ENCODE measurements at places on chromosomes 11 and 22.

- DNase-seq: no peak
Measured at GRCh38 chr11:61028135-61028729, 56.8 kb downstream of the CD6 start.

DNA sequence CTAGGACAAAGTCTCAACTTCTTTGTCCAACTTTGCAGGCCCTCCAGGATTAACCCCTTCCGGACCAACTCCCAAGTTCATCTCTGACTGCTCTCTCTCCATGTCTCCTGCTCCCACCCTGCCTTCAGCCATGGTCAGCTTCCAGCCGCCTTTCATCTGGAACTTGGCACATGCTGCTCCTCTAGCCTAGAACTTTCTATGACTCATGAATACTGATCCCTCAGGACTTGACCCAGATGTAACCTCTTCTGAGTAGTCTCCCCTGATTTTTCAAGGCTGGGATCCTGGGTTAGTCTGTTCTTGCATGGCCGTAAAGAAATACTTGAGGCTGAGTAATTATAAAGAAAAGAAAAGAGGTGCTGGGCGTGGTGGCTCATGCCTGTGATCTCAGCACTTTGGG lies 5.2 kb upstream of the SLC15A3 start:
- no peak for DNase-seq

DNA sequence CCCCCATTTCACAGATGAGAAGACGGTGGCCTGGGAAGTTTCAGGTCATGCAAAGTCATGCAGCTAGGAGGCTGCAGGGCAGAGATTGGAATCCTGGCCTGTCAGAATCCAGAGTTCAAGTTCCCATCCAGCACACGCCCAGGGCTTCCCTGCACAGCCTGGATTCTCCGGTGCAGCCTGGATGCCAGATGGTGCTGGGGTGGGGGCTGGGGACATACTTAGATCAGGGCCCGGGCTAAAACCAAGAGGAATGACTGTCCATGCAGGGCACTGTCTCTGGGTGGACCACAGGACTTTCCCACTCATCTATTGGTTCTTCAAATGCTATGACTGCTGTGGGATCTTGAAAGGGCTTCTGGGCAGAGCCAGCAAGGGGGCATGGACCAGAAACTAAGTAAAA lies 24.6 kb downstream of the LMO1 start:
- no peak for DNase-seq

- no peak for DNase-seq
Measured at GRCh38 chr11:27701355-27702105, 1.3 kb upstream of the BDNF start.

- DNase-seq: no peak
Measured at GRCh38 chr22:45127866-45128265, 35.9 kb upstream of the NUP50 start.

DNA sequence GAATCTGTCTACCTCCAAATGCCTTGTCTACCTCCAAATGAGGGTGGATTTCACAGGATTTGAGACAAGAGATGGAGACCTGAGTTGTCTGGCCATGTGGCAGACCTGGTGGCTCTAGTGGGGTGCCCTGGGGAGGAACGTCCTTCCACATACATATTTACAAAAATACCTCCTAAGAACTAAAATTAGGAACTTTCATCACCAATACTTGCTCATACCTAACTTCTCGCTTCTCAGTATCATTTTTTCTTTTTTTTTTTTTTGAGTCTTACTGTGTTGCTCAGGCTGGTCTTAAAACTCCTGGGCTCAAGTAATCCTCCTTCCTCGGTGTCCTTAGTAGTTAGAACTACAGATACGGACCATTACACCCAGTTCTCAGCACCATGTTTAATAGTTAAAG lies 117.9 kb downstream of the MED15 start:
- DNase-seq: no peak

- DNase-seq: no peak
Measured at GRCh38 chr11:6127881-6128280, 20.4 kb downstream of the OR56B4 start.

DNA sequence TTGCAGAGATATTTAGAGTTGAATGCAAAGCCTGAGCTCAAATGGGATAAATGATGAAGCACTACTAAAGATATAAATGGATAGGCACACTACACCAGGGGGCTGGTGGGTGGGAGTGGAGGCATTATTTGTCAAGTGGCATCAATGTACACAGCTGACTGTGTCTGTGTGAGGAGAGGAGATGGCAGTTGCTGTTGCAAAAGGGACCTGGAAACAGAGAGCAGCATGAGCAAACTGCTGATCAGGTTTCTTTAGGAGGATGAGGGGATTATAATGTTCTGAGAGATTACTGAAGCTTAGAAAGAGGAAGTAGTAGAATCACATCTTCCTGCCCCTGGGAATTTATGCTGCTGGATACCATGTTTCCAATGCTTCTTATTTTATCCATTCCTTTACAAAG lies 39.4 kb upstream of the LIN7C start:
- no peak for DNase-seq

DNA sequence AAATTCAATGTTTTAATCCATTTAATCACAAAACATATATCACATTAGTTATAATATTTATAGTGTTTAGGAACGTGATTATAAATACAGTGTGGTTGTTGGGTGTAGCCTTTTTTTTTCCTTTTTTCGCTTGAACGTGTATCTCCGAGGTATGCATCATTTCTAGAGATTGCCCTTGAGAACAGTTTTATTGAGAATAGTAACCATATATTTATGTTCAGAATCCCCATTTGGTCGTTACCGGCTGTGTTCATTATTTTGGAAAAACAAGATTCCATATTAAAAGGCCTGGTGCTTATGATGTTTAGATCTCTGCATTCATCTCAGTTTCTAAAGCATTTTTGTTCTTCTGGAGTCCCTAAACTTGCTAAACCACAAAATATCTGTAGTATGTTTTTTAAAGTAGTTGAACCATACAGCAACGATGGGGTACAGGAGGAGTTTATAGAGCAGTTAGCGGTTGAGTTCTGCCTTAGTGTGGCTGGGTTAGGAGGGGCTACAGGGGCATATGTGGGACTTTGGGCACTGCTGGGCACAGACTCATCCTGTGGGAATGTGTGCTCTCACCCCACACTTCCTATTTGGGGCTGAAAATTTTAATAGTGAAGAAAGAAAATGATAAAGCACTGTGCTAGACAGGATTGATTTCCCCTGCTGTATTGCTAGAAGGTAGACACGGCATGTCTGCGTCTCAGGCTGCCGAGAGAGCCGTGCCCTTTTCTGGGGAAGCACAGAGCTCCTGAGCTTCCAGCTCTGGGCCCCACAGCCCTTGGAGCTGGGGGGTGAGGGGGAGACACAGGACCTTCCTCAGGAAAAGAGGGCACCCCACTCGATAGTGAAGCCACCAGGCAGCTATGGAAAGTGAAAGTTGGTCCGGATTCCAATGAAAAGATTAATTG lies 81.5 kb upstream of the PPARA start:
- DNase-seq: no peak

GRCh38 chr11:13891911-13892310 lies 70.6 kb upstream of the SPON1 start:
- no peak for DNase-seq

GRCh38 chr11:68983801-68984200 lies 3.0 kb upstream of the MRGPRD start:
- no peak for DNase-seq

- no peak for DNase-seq
Measured at GRCh38 chr11:61108847-61109585, 6.7 kb downstream of the CD5 start.

- DNase-seq: no peak
Measured at GRCh38 chr11:57639321-57640067, 10.2 kb downstream of the YPEL4 start.

DNA sequence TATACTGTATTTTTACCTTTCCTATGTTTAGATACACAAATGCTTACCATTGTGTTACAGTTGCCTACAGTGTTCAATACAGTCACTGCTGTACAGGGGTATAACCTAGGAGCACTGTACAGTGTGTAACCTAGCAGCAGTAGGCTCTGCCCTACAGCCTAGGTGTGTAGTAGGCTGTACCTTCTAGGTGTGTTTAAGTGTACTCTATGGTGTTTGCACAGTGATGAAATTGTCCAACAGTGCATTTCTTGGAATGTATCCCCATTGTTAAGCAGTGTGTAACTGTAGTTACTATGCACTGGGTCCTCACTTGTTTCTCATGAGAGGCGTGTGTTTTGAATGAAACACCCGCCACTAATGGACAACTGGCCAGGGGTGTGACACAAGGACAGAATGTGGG lies 269.0 kb downstream of the OPCML start:
- no peak for DNase-seq

DNA sequence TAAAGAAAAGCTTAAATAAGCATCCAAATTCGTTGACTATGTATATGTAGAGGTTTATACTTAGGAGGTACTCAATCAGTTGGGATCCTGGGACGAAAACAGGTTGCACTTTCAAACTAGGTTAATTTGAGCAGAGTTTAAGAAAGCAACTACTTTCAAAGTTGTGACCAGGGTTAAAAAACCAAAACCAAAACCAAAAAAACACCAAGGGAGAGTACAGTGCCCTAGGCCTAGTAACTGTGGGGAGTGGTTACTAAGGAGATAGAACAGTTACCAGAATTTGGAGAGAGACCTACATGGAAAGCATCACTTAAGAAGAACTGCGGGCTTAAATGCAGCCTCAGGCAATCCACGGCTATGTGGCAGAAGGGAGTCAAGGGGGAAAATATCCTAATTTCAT lies 148.3 kb downstream of the JRKL start:
- DNase-seq: no peak

GRCh38 chr11:93033093-93033492 lies 63.6 kb downstream of the MTNR1B start:
- no peak for DNase-seq

- no peak for DNase-seq
Measured at GRCh38 chr11:10291801-10292638, 2.0 kb downstream of the SBF2 start.

- no peak for DNase-seq
Measured at GRCh38 chr11:118881228-118881627, 2.5 kb upstream of the CXCR5 start.

- DNase-seq: no peak
Measured at GRCh38 chr22:24433828-24434470, 6.5 kb downstream of the ADORA2A start.

DNA sequence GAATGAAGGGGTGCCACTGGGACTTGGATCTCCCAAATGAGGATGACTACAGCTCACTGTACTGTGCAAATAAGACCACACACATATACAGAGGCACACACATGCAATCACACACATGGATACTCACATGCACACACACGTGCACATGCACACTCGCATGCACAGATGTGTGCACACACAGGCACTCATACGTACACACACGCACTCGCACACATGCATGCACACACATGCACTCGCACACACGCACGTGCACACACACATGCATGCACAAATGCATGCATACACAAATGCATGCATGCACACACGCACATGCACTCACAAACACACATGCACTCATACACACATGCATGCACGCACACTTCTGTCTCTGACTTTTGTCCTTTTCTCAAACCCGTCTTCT lies 36.0 kb downstream of the TECTA start:
- DNase-seq: no peak

DNA sequence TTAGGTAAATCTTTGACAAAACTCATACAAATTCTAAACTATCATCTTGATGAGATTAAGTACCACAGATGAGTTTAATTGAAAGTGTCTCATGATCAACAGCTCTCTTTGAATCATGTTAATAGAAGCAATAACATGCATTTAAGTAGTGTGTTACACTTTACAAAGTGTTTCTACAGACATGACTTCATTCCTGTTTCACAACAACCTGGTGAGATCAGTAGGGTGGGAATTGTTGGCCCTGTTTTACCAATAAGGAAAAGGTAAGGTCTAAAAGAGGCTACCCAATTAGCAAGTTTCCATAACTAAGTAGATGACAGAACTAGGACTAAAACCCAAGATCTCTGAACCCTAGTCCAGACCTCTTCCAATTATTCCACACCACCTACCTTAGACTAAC lies 12.7 kb upstream of the PRSS23 start:
- no peak for DNase-seq

DNA sequence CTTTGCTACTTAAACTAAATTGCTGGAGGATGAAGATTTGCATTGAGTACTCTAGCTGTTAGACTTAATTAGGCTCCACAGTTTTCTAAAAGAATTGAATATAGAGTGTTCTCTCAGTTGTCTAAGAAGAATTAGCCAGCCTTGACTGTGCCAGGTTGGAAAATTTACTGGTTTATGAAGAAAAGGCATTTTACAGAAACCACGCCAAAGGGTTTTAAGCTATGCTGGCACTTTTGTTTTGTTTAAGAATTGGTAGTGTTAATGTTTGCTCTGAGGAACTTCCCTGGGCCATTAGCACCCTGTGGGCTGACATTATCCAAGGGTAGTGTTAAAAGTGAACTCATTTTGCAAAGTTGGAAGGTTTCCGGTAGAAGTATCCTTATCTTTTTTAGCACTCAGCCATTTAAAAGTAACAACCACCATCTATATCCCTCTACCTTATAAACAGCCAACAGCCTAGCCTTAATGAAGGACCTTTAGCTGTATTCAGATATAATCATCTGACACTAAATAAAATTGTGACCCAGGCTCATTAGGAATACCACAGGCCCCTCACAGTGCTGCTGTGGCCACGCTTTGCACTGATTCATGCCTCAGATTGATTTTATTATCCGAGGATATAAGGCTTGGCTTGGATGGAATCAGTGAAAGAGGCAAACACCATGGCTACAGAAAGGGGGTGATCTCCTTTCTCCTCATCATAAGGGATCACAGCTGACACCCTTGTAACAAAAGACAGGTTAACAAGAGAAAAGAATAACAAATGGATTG lies 158.9 kb downstream of the NCAM1 start:
- no peak for DNase-seq

GRCh38 chr11:72426103-72426757 lies 8.1 kb downstream of the CLPB start:
- no peak for DNase-seq

DNA sequence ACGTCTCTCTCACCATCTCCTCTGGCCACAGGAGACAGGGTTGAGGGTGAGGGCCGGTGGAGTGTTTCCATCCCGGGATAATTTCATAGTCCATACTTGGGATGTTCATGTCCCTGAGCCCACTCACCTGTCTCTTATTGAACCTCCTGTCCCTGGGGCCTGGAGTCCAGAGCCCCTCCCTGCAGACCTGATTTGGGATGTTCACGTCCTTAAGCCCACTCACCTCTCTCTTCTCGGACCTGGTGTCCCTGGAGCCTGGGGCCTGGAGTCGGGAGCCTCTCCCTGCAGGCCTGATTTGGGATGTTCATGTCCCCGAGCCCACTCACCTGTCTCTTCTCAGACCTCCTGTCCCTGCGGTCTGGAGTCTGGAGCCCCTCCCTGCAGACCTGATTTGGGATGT lies 868.2 kb downstream of the BRD1 start:
- DNase-seq: no peak

GRCh38 chr11:70675697-70676374 lies 277.5 kb downstream of the CTTN start:
- DNase-seq: no peak

GRCh38 chr11:95517453-95517852 lies 272.1 kb downstream of the FAM76B start:
- no peak for DNase-seq

Data from anterior cingulate cortex (tissue), 58 donors.